Breast epithelium (tissue), 4 donors: ENCODE measurements at places on chromosomes 3 and 15.
A peak's percentile ranks its signal among the peaks of the same experiment; 100 is the strongest.

DNA sequence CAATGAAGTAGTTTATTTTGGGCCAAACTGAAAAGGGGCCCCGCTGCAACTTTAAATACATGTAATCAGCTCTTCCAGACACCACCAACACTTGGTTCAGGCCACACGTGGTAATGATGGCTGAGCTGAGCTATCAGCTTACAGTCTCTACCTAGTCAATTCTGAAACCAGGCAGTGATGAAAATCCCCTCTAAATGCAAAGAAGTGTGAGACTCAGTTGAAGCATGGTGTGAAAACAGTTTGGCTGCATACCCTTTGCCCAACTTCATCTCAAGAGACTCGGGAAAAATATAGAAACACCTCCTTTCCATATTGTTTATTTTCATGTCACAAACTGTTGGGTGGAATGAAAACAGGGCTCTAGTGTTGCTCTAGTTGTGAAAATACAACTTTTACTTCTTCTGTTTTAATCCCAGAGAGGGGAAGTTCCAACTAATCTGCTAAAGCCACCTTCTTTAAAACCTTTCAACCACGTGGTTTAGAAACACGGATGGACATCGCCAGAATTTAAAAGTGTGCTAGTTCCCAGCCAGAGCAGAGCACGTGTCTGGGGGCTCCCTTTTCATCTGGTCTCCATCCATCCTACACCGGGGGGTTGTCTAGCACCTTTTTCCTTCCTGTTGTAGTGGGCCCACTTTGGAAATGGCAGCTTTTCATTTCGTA, 229.1 kb downstream of the EPHB1 start:
- no peaks in the 10 kb centered on the region for H3K4me1 ChIP-seq
- no peaks in the 10 kb centered on the region for H3K27me3 ChIP-seq
- no peak overlapping the region for H3K27ac ChIP-seq
- no peak for DNase-seq
- H3K4me3 ChIP-seq = no peak overlapping the region

GRCh38 chr3:148729476-148730055, 31.9 kb downstream of the AGTR1 start:
- H3K36me3 ChIP-seq = no peaks in the 10 kb centered on the region
- no peak overlapping the region for H3K27ac ChIP-seq
- H3K27me3 ChIP-seq = no peaks in the 10 kb centered on the region
- H3K4me3 ChIP-seq = no peak overlapping the region

- H3K27ac ChIP-seq = no peak overlapping the region
- H3K27me3 ChIP-seq = no peaks in the 10 kb centered on the region
- no peaks in the 10 kb centered on the region for H3K4me1 ChIP-seq
- no peak overlapping the region for H3K4me3 ChIP-seq
These were observed 42.9 kb downstream of the CFAP20DC start for GRCh38 chr3:59006634-59007517.

- H3K27me3 ChIP-seq = no peaks in the 10 kb centered on the region
- no peaks in the 10 kb centered on the region for H3K36me3 ChIP-seq
- no peaks in the 10 kb centered on the region for H3K4me1 ChIP-seq
- H3K4me3 ChIP-seq = no peak overlapping the region
These were observed 809.9 kb downstream of the MCTP2 start for GRCh38 chr15:95041297-95041696.

- no peaks in the 10 kb centered on the region for H3K36me3 ChIP-seq
- H3K27ac ChIP-seq = no peak overlapping the region
- H3K4me1 ChIP-seq = no peaks in the 10 kb centered on the region
- no peaks in the 10 kb centered on the region for H3K27me3 ChIP-seq
- no peak overlapping the region for H3K4me3 ChIP-seq
These were observed 36.9 kb downstream of the STAC start for GRCh38 chr3:36417237-36417636.

- peak overlapping the region; percentile 11 for H3K4me3 ChIP-seq
- DNase-seq = peak; percentile 93
- H3K36me3 ChIP-seq = no peaks in the 10 kb centered on the region
- peak overlapping the region; percentile 89 for H3K27ac ChIP-seq
- peaks cover 24% of the 10 kb centered on the region for H3K4me1 ChIP-seq
- no peaks in the 10 kb centered on the region for H3K27me3 ChIP-seq
These were observed 89.3 kb downstream of the SLCO3A1 start for GRCh38 chr15:91942720-91943394.

DNA sequence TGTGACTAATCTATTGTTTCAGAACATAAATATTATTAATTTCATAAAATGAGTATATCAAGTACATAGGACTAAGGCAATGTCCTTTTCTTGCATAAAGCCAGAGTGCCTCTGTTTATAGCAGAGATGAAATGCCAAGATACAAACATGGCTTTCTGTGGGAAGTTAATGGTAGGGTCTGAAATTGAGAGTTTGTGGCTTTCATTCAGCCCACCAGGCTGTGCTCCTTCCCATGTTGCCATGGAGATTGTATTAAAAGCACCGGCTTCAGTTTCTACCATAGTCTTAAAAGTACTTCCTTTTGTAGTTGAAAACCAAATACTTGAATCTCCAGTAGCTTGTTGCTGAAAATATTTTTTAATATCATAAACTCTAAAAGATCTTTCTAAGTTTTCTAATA, 114.0 kb downstream of the LRRC28 start:
- no peaks in the 10 kb centered on the region for H3K36me3 ChIP-seq
- no peaks in the 10 kb centered on the region for H3K27me3 ChIP-seq
- H3K27ac ChIP-seq = no peak overlapping the region
- DNase-seq = no peak
- no peaks in the 10 kb centered on the region for H3K4me1 ChIP-seq
- H3K4me3 ChIP-seq = no peak overlapping the region

- H3K36me3 ChIP-seq = no peaks in the 10 kb centered on the region
- H3K4me1 ChIP-seq = peaks cover 10% of the 10 kb centered on the region
- H3K27ac ChIP-seq = no peak overlapping the region
- no peak overlapping the region for H3K4me3 ChIP-seq
- DNase-seq = no peak
These were observed 5.9 kb downstream of the TOP2B start for GRCh38 chr3:25658836-25659235.

DNA sequence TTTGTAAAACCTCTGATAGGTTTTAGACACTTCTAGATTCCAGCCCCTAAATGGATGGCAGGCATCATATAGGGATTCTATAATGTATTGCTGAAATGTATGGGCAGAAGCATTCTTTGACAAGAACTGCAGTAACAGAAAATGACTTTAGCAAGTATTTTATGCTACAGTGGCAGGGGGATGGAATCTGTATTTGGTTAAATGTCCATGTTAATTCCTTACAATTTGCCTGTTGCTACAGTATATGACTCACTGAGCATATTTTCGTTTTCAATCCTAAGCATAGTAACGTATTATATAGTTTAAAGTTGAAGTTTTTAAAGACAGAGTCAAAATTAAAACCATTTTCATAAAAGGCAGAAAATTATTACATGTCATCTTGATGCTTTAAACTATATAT, 150.1 kb downstream of the MEX3B start:
- no peak for DNase-seq
- no peak overlapping the region for H3K4me3 ChIP-seq
- H3K36me3 ChIP-seq = no peaks in the 10 kb centered on the region
- H3K27me3 ChIP-seq = no peaks in the 10 kb centered on the region
- no peaks in the 10 kb centered on the region for H3K4me1 ChIP-seq

- H3K4me1 ChIP-seq = no peaks in the 10 kb centered on the region
- no peak for DNase-seq
- H3K36me3 ChIP-seq = no peaks in the 10 kb centered on the region
- no peak overlapping the region for H3K4me3 ChIP-seq
These were observed 57.9 kb downstream of the RASA2 start for GRCh38 chr3:141544697-141545096.

DNA sequence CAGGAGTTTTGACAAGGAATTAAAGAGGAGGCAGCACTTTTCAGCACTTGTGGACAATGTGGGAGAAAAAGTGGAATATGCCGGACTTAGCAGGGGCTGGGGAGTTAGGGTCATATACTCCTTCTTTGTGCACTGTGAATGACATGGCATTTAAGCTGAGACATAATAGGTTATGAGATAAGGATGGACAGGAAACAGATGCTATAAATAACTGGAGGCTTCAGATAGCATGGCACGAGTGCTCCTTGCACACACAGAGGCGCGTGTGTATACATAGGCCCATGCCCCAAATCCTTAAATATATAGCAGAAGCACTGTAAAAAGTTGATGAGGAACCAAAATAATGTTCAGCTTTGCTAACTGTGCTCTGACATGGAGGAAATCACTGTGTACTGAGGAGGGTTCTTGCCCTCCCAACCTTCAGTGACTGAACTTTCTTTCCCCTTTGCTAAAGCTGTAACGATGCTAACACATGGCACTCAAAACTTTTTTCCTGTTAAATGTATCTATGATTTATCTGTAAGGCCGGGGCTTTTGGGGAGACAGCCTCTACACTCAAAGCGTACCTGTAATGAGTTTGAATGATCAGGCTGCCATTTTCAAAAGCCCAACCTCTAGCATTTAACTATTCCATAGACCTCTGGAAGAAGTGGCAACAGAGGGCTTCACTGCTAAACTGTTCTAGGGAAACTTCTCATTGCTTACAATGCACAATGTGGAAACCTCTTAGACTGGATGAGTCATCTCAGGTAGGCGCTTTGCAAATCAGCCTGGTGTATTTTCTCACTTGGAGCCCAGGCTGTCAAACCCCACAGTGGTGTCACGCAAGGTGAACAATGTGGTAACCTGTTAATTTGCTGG, 784.6 kb downstream of the NR2F2 start:
- no peaks in the 10 kb centered on the region for H3K27me3 ChIP-seq
- DNase-seq = no peak
- H3K27ac ChIP-seq = no peak overlapping the region
- no peaks in the 10 kb centered on the region for H3K36me3 ChIP-seq
